ENCODE measurements at places on chromosomes 2 and 18.

DNA sequence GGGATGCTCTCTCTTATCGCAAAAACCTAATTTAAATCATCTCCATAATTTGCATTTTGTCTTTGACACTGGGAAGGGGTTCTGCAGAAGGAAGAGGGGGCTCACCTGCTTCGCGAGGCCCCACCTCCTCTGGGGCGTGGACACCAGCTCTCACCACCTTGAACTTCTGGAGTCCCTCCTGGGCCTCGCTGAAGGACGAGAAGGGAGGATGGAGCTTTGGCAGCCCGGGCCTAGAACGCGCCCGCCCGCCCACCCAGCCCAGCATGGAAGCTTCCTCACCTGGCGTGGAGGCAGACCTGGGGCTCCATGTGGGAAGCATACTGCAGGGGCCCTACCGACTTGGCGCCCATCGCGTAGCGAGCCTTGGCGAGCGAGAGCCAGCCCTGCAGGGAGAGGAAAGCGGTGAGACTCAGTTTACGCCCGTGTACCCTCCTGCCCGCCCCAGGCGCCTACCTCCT, 1.1 kb upstream of the IMP4 start:
- no peak for DNase-seq

GRCh38 chr2:110114831-110115255, 779 bp downstream of the MALL start:
- DNase-seq = no peak

- DNase-seq = no peak
Measured at GRCh38 chr2:150230004-150230403, 257.5 kb downstream of the RND3 start.

DNA sequence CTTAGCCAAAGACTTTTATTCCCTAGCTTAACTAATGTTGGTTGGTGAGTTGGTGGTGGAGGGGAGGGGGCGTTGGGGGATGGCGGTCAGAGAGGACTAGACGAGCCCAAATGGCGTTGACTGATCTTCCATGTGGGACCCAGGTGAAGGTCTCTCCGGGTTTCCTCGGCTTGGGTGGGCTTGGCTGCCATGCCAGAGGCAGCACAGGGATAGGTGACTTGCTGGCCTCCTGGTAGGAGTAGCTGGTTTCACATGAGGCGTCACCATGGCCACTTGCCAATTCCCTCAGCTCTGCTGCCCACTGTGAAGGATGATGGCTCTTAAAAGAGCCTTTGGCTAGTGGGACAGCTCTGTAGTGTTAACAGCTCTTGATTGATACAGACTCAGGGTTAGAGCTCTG, 1337.0 kb upstream of the FAM98A start:
- DNase-seq = no peak

DNA sequence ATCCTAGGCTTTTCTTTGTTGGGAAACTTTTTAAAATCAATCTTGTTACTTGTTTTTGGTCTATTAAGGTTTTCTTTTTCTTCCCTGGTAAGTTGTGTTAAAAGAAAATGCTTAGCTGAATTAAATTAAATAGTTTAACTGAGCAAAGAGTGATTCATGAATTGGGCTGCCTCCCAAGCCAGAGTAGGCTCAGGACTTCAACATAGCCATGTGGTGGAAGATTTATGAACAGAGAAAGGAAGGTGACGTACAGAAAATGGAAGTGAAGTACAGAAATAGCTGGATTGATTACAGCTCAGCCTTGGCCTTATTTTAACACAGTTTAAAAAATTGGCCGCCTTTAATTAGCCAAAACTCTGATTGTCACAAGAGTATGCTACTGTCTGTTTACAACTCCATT, 27.9 kb upstream of the GALNT5 start:
- peak; percentile 57 for DNase-seq

DNA sequence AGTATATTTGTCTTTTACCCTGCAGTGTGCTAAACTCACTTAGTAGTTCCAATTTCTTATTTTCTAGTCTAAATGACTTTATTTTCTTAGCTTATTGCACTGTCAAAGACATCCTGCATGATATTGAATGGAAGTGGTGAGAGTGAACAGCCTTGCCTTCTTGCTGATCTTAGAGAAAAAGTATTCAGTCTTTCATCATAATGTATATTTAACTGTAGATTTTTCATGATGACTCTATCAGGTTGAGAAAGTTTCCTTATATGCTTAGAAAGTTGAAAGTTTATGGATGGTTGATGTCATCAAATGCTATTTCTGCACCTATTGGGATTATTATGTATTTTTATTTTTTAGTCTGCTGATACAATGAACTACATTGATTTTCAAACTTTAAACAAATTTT, 21.3 kb upstream of the COL3A1 start:
- no peak for DNase-seq

- DNase-seq = no peak
Measured at GRCh38 chr2:54310311-54310710, 54.3 kb upstream of the TSPYL6 start.

DNA sequence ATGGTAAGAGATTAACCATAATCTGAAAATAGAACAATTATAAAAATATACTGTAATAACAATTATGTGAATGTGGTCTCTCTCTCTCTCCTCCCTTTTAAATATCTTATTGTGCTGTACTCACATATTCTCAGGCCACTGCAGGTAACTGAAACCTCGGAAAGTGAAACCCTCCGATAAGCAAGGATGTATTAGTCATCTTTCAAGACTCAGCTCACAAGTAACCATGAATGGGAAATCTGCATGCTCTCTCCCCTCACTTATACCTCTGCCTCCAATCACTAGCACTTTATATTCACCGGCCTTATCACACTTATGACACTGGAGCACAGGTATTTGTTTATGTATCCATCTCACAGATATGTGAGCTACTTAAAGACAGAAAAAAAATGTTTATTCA, 139.7 kb downstream of the LRP2 start:
- DNase-seq = no peak

DNA sequence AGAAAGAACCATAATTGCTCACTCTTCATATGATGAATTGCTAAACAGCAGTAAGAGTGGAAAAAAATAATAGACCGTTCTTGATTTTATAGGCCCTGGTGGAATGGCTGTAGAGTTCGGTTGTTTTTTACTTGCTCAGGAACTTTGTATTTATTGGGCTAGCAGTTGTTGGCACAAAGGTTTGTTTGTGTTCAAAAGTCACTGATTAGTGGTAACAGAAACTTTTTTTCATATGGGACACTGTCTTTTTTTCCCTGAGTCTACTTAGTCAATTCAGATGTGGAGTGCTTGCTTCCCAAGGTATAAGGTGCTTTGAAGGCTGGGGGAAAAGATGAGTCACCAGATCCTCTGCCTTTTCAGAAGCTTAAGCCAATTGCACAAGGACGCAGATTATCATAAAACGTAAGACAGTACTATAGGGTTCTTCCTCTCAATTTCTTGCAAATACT, 25.8 kb downstream of the PHLPP1 start:
- no peak for DNase-seq

GRCh38 chr2:6627316-6627715, 238.4 kb downstream of the CMPK2 start:
- DNase-seq = no peak

DNA sequence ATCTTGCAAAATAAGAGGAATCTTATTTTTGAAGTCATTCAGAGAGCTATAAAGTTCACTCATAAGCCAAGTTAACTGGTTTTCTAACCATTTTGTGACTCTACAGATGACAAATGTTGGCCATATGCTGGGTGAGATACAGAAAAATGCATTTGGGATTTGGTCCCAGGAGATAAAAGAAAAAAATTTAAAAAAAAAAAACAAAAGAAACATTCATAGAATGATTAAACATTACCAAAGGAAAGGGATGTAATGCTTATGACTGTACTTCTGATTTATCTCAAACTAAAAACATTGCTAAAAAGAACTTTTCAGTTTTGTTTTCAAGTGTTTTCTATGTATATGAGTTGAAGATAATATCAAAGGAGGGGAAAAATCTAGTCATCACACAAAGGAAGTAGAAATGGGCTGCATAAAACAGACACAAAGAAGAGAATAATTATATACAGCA, 43.1 kb downstream of the PELI1 start:
- no peak for DNase-seq

DNA sequence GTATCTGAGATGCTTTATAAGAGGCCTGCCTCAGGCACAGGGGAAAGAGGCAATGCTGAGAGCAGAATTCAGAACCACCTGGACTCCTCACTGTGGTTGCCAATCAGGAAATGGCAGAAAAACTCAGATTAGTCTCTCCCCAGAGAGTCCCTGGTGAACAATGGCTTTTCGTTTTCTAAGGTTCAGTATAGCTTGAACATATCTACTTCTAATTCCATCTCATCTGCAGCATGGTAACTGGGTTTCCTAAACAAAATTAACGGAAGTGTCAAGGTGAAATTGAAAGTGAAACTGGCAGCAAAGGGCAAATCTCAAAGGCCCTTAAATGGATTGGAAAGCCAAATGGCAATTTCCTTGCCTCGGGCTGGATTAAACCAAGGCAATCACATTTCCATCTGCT, 480.2 kb upstream of the ACVR2A start:
- no peak for DNase-seq

All from HS-5 (cell line).